ENCODE measurements at places on chromosomes 5 and 9.

DNA sequence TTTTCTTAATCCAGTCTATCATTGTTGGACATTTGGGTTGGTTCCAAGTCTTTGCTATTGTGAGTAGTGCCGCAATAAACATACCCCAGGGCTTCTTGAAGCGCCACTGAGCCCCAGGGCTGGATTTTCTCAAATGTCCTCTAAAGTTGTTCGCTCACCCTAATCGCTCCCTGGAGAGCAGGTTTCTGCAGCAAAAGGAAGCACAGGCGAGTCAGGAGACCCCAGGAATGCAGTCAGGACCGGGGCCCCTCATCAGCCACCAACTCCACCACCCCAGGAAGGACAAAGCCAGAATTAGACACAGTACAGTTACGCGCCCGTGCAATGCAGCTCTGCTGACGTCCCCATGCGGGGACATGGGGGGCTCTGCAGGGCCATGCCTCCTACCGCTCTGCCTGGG is 15.7 kb upstream of the OBP2B start:
- no peak for DNase-seq

GRCh38 chr9:130323051-130323745 is 57.6 kb downstream of the HMCN2 start:
- DNase-seq: no peak

GRCh38 chr5:31270396-31270795 is 76.9 kb downstream of the CDH6 start:
- DNase-seq: no peak

GRCh38 chr9:91502475-91502874 is 78.8 kb upstream of the NFIL3 start:
- no peak for DNase-seq

DNA sequence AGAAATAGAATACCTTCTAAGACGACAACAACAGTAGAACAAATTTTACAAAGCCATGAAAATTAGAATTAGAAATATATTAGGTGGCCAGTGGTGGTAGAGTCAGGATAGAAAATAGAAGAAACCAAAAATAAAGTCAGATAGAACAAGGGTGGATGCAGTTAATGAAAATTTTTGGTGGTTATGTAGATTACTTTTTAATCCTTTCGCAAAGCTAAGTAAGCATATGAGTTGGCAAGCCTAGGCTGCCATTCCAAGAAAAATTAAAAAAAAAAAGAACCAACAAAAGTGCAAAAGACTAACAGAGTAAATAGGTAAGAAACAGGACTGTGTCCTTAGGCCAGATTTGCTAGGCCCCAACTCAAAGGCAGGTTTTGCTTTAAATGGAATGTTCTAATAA is 56.8 kb downstream of the PCSK5 start:
- DNase-seq: no peak

- no peak for DNase-seq
These were observed 90.4 kb upstream of the COL5A1 start for GRCh38 chr9:134551176-134551575.

DNA sequence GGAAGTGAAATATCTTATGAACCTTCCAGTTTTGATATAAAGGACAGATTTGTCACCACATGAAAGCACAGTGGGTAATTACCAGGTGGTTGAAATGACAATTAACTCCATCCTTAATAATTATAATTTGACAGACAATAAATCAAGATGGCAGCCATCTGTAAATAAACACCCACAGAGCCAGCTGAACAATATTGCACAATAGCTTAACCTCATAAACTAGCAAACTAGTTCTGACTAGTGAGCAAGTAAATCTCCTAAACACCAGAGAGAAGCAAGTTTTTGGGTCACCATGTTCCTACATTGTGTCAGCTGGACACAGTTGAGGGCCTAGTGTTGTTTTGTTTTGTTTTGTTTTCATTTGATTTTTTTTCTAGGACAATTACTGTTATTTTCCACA is 577.4 kb downstream of the ACTL7B start:
- no peak for DNase-seq

DNA sequence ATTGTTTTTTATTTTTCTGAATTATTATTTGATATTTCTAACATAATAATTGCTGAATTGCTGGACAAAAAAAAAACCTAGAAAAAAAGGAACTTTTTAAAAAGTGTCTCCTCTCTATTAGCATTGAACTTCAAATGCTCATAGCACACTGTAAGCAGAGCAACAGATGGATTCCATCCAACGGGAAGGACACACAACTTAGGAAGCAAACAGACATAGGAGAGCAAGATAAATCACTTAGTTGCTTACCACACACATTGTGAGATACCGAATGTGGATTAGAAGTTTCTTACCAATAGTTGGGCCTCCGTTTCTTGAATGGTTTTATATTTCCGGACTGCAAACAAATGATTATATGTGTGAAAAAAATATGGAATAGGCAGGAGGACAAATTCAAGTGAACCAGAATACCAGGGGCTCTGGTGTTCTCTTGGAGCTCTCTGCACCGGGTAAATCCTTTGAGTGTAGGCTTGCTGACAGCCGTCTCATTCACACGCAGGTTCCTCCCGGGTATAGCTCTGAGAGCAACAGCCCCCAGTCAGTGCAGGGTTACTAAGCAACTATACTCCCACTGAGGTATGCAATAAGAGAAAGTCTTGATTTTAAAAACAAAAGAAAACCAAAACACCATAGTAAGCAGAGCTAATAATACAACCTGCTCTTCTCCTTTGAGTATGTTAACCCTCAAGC is 217.6 kb downstream of the TMEM167A start:
- DNase-seq: no peak

- DNase-seq: no peak
These were observed 89.3 kb downstream of the CEMIP2 start for GRCh38 chr9:71678999-71679398.

DNA sequence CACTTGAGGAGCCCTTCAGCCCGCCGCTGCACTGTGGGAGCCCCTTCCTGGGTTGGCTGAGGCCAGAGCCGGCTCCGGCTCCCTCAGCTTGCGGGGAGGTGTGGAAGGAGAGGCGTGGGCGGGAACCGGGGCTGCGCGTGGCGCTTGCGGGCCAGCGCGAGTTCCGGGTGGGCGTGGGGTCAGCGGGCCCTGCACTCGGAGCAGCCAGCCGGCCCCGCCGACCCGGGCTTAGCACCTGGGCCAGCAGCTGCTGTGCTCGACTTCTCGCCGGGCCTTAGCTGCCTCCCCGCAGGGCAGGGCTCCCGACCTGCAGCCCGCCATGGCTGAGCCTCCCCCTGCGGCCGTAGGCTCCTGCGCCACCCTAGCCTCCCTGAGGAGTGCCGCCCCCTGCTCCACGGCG is 6.2 kb upstream of the SHB start:
- DNase-seq: no peak

- DNase-seq: no peak
These were observed 379.8 kb downstream of the SPOCK1 start for GRCh38 chr5:137119321-137119720.

- DNase-seq: no peak
These were observed 334.4 kb downstream of the CWC27 start for GRCh38 chr5:65102976-65103711.

GRCh38 chr5:1016036-1016435 is 7.4 kb downstream of the NKD2 start:
- no peak for DNase-seq

GRCh38 chr5:113269023-113269997 is 165.5 kb downstream of the TSSK1B start:
- peak; percentile 70 for DNase-seq

GRCh38 chr9:121271368-121272341 is 3.7 kb downstream of the GSN start:
- DNase-seq: no peak

GRCh38 chr9:93216073-93216365 is 32.1 kb downstream of the WNK2 start:
- no peak for DNase-seq

- no peak for DNase-seq
These were observed 29.2 kb downstream of the IZUMO3 start for GRCh38 chr9:24516463-24516862.

DNA sequence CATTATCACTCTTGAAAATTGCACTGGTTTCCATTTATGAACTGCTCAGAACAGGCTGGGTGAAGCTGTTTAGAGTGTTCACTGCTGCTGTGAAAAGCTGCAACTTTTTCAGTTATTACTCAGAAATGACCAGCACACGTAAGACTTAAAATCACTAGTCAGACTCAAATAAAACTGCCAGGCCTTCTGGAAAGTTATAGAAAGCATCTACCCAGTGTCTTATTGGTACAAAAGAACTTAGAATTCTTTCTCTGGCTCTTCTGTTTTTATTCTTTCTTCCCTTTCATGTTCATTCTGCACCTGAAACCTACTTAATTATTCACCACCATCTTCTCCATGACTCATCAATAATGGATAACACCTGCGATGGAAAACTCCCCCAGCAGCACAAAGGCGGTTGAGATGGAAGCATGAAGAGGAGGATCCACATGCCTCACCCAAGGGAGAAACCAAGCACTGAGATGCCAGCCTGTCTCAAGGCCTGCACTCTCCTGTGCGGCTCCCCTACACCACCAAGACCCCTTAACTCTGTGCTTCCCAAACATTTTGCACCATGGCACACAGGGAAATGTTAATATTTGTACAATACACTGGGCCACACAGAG is 171.9 kb downstream of the ENTREP1 start:
- DNase-seq: no peak

- DNase-seq: peak; percentile 55
These were observed 10.0 kb upstream of the CCL28 start for GRCh38 chr5:43422143-43422542.

- no peak for DNase-seq
These were observed 330.0 kb downstream of the RASEF start for GRCh38 chr9:82732928-82733327.

GRCh38 chr9:108057421-108058134 is 568.0 kb upstream of the KLF4 start:
- peak; percentile 21 for DNase-seq

DNA sequence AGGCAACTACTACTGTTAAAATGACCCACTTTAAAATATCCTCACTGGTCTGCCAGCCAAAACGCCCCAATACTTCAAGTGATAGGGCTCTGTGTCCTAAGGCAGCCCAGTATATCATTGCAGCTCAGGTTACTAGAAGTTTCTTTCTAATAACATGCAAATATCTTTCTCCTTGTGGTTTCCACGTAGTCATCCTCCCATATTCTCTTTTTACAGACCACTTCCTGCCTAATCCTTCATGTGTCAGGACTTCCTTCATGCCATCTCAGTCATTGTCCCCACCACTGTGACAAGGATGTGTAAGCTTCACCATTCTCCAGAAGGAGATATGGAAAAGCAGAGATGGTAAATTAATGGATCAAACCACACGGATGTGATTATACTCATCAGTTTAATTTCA is 813.7 kb downstream of the MAT2B start:
- DNase-seq: no peak

GRCh38 chr5:73486119-73486899 is 11.9 kb upstream of the BTF3 start:
- no peak for DNase-seq

DNA sequence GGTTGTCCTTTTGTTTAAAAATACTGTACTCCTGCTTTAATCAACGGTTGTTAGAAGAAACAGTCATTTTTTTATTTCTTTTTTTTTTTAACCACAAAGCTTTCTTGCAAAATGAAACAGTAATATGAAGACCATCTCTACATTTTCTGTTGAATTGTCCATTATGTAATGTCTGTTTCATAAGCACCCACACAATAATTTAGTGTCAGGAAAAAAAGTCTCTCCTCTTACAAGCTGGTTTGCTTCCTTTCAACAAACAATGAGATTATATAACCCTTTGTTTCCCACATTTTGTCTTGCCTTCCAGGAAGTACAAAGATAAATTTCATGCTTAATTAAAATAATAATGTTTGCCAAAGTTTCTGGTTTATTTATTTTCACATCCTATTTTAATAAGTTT is 16.7 kb downstream of the CTNNAL1 start:
- no peak for DNase-seq

- DNase-seq: no peak
These were observed 446.3 kb downstream of the ENC1 start for GRCh38 chr5:74194196-74194595.

DNA sequence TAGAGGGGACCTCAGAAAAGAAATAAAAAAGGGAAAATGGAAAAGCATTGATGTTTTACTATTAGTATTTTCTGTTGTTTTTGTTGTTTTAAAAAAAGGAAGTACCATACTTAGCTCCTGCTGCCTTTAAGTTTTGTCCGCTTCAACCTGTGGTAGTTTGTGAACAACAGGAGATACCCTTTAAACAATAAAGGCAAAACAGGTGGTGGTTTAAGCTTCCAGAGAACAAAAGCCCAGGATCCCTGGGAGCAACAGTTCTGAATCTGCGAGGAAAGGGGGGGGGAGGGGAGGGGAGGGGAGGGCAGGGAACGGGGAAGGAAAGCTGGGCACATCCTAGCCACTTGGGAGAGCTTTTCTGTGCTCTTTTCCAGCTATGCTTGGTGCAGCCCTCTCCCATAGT is 2.1 kb upstream of the PSIP1 start:
- no peak for DNase-seq

GRCh38 chr5:38453506-38453905 is 102.9 kb downstream of the LIFR start:
- no peak for DNase-seq

- DNase-seq: no peak
These were observed 13.7 kb upstream of the NXNL2 start for GRCh38 chr9:88521308-88521707.

DNA sequence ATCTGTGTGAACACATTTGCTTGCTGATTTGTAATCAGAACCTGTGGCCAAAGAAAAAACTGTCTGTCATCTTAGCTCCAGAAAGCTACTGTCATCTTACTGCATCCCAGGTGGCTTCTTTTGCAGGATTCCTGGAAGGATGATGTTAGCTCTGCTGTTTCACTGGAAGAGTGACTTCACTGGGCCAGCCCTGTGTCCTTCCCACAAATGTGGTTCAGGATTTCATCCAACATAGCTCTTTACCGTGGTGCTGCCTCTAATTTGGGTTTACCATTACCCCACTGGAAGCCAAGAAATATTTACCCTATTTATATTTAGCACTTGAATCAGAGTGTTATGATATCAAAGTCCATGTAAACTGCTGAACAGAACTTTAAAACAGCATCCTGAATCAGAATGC is 501.0 kb downstream of the GADD45G start:
- no peak for DNase-seq
